ENCODE measurements at places on chromosomes 4 and X.
A peak's percentile ranks its signal among the peaks of the same experiment; 100 is the strongest.

GRCh38 chrX:18698737-18699650 lies 8.5 kb upstream of the PPEF1 start:
- DNase-seq: no peak

DNA sequence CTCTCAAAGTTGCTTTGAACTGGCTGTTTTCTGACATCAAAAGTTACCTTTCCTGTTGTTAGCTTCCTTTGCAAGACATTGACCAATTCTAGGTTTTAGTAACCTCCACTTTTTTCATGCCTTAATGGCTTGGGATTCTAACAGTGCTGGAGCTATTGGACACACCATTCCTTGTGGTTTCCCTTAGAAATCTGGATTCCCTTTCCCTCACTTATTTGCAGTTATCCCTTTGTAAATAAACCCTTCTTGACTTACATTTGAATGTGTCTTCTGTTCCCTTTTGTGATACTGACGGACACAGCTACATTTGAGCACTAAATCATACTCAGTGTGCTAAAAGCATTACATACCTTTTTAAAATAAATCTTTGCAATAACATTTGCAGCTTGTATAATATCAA lies 1927.6 kb upstream of the IGFBP7 start:
- no peak for DNase-seq

GRCh38 chrX:41332408-41333002 lies 1.5 kb upstream of the DDX3X start:
- peak; percentile 32 for DNase-seq

- peak; percentile 36 for DNase-seq
These were observed 22.4 kb downstream of the AFF1 start for GRCh38 chr4:86957215-86957614.

- DNase-seq: peak; percentile 12
These were observed 3.0 kb downstream of the PLXNB3 start for GRCh38 chrX:153766871-153767673.

DNA sequence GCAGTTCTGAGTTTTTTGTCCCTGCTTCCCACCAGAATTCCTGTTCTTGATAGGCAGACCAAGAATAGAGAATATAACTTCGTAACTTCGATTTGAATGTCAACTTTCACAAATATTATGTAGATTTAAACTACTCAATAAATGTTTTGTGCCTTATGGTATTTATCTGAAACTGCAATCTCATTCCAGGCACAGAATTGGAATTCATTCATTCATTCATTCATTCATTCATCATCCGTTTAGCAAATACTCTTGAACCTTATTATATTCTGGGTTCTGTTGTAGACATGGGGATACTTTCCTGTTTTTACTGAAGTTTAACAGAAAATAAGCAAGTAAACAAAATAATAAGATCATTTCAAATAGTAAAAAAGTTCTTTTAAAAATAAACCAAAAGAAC lies 324.4 kb downstream of the UNC5C start:
- DNase-seq: no peak

- DNase-seq: no peak
These were observed 282.9 kb downstream of the DCAF12L2 start for GRCh38 chrX:125883169-125883568.

DNA sequence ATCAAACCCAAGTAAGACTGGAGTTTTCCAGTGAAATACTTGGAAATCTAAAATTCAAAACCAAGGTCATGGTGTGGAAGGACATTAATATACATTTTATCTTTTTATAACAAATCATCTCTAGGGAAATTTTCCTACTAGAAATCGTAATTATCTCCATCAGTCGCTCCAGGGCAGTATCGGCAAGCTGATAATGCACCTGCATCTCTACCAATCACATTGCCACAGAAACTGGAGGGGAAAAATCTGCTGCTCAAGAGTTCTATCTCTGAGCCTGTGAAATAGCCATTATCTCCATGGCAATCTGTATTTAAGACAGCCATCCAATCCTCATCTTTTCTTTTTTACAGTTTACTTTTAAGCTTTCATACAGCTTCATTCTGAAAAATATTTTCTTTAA lies 538.3 kb upstream of the GALNT7 start:
- no peak for DNase-seq

DNA sequence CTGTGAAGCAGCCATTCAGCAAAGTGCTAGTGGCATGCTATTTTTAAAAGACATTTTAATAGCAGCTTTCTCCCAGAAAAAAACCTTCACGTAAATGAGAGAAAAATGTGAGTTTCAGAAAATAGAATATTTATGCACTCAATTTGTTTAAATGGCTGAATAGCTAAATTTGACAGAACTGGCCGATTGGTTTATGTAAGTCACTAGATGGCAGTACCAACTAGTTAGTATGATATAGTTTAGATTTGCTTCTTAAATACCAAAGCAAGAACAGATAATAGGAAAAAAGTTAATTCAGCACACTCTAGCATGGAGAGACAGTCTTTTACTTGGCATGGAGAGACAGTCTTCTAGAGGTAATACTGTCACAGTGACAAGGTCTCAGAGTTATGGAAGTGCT lies 250.1 kb downstream of the SNCA start:
- DNase-seq: no peak

- peak; percentile 15 for DNase-seq
These were observed 1.6 kb downstream of the SLIT2 start for GRCh38 chr4:20253283-20253734.

DNA sequence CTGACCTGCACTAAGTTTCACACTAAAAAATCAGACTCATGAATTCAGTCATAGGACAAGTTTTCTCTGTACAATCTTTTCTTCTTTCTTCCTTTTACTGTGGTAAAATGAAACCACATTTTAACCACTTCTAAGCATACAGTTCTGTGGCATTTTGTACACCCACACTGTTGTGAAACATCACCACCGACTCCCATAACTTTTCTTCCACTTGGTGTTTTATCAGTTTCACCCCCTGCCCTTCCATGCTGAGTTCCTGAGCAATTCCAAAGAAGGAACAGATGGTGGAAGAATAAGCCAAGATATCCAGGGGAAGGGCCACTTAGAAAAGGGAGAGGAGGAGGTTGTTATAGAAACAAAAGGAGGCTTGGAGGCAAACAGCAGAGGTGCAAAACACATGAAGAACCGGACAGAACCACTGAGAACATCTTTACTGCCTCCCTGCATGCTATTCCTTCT lies 22.6 kb downstream of the SLC25A4 start:
- DNase-seq: peak; percentile 53

GRCh38 chrX:10254739-10255138 lies 98.0 kb downstream of the CLCN4 start:
- no peak for DNase-seq

DNA sequence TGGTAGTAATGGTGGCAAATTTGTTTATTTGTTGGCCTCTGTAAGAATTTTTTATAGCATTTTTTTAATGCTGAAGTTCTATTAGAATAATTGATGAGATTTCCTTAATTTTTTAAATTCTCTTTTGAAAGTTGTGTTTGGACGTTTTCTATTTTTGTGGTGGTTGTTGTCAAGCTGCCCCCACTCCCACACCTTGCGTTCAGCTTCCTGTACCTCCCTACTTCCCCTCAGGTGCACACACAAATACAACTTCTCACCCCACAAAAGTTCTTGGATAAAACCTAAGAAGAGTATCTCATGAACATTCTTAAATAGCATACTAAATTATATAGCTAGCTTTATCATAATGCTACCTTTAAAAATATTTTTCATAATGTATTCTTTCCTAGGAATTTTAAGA lies 38.7 kb downstream of the EXOC1 start:
- no peak for DNase-seq

DNA sequence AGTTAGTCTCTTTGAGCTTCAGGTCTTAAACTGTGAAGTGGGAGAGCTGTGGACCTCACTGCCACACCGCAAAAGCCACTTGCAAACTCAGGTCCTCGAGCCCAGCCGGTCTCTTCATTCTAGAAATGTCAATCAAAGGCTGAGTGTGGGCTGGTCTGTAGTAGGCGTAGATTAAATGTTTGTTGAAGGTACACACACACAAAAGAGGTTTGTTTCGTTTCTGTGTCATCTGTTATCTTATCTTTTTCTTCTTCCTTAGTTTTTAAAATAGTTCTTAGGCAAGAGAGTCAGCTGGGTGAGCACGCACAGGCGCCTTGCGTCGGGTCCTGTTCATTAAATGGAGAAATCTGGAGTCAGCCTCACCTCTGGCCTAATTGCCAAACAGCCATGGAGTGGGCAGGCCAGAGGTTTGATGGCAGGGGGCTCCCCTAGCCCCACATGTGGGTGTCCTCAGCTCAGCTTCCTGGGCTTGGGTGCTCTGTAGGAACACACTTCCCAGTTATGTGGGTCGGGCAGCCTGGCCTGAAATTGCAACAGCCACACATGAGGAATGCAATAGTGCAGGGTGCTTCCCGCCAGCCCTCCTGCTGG lies 836 bp upstream of the PSAPL1 start:
- DNase-seq: no peak

- DNase-seq: peak; percentile 74
These were observed 154.5 kb upstream of the SLC4A4 start for GRCh38 chr4:71184195-71184781.

GRCh38 chrX:100931218-100931924 lies 2.7 kb upstream of the XKRX start:
- DNase-seq: peak; percentile 34

- no peak for DNase-seq
These were observed 358.7 kb upstream of the NR3C2 start for GRCh38 chr4:148800940-148801339.

DNA sequence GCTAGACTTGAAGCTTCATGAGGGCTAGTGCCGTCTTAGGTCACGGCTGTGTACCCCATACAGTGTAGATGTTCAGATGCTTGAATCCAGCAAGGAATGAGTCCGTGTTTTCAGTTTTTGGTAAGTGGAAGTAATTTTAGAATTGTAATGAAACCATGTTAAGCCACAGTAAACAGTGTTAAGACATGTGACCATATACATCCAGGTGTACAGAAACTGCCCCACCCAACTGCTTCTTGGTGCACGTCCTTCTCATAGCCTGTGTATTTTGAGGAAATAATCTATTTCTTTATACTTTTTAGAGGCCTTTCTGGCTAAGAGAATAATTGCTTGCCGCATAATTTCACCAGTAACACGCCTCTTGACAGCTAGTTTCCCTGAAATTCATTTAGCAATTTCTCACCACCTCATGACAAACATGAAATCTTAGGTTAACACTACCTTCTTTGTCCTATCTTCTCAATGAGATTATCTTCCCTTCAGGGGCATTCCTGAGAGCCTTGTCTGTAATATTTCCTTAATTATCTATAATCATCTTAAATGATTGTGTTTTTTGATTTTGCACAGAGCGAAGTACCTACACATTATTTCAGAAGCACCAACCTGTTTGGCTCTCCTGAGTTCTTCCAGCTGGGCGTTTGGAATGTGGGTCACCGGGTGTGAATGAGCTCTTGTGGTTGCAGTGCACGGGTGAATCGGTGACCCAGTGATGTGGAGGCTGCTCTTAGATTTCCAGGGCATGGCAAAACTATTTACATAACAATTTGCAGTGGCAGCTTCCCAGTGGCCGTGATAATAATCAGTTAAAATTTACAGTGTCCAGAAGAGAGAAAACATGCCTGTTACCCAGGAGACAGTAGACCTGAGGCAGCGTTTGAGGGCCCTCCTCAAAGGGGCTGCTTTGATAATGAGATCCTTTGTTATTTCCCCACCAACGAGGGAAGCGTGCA lies 50.2 kb upstream of the TADA2B start:
- DNase-seq: no peak

GRCh38 chrX:110180928-110181310 lies 137.0 kb downstream of the AMMECR1 start:
- no peak for DNase-seq

GRCh38 chr4:168484626-168485025 lies 4.3 kb upstream of the DDX60L start:
- no peak for DNase-seq

DNA sequence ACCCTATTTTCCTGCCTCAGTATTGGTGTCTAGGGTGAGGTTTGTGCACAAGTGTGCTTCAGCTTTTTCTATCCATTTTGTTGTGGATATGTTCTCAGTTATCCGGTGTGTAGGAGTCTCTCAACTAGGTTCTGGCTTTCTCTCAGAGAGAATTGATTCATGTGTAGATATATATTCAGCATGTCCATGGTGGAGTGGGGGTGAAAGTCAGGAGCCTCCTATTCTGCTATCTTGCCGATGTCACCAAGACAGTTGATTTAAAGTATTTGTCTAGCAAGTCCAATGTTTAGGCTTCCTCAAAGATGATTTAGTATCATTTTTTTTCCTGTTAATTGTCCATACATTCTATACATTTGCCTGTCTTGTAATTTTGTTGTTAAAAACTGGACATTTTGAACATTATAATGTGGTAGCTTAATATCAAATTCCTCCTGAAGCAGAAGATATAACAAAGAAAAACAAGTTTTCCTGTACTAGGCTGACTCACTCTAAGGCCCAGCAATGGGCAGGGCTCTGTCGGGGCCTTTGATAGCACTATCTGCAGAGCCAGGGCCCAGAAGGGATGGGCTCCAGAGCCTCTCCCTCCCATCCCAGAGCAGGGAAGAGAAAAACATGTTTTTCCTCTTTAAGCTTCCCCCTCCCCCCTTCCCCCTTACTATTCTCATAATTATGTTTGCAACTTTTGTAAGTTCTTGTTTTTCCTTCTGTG lies 37.6 kb downstream of the GLUD2 start:
- DNase-seq: no peak

DNA sequence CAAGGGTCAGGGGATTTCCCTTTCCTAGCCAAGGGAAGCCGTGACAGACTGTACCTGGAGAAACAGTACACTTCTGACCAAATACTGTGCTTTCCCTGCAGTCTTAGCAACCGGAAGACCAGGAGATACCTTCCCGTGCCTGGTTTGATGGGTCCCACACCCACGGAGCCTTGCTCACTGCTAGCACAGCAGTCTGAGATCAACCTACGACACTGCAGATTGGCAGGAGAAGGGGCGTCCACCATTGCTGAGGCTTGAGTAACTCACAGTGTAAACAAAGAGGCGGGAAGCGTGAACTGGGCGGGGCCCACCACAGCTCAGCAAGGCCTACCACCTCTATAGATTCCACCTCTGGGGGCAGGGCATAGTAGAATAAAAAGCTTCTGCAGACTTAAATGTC lies 48.7 kb upstream of the SRD5A3 start:
- DNase-seq: no peak

DNA sequence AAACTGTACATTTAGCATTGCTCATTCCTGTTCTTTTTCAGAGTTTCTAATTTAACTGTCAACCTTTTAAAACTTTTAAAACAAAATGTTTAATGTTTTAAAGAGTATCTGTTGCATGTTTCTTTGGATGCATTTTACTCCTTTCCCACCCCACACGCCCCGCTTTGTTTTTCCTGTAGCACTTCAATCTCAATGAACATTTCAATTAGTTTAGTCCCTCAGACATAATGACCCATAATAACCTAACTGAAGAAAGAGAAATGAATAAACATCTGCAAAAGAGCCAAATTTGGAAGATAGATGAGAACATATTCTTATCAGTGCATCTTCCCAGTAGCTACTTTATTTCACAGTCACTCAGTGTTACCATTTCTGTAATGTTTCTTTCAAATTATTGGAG lies 7.5 kb downstream of the PCDH10 start:
- no peak for DNase-seq

GRCh38 chrX:116276261-116276660 lies 105.7 kb downstream of the AGTR2 start:
- no peak for DNase-seq
